ENCODE measurements at places on chromosomes 1 and 21.

- no peak for DNase-seq
These were observed 9.1 kb downstream of the ADAMTSL4 start for GRCh38 chr1:150558303-150558704.

- DNase-seq: no peak
These were observed 17.4 kb downstream of the PDXK start for GRCh38 chr21:43736224-43736883.

DNA sequence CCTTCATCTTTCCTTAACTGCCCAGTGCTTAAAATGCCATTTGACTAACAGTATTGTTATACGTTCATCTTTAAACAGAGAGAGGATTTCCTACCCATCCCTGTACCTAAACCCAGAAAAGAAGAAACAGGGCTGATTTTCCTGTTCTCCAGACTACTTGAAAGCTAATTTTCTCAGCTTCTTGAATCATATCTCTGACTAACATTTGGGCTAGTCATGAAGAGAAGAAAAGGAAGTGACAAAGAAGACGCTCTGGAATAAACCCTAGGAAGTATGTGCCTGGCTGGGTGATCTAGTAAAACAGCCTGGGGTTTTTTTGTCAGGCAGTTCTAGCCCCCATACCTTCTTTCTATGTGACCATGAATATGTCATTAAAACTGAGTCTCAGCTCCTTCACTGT, 44.8 kb upstream of the SGIP1 start:
- DNase-seq: no peak

DNA sequence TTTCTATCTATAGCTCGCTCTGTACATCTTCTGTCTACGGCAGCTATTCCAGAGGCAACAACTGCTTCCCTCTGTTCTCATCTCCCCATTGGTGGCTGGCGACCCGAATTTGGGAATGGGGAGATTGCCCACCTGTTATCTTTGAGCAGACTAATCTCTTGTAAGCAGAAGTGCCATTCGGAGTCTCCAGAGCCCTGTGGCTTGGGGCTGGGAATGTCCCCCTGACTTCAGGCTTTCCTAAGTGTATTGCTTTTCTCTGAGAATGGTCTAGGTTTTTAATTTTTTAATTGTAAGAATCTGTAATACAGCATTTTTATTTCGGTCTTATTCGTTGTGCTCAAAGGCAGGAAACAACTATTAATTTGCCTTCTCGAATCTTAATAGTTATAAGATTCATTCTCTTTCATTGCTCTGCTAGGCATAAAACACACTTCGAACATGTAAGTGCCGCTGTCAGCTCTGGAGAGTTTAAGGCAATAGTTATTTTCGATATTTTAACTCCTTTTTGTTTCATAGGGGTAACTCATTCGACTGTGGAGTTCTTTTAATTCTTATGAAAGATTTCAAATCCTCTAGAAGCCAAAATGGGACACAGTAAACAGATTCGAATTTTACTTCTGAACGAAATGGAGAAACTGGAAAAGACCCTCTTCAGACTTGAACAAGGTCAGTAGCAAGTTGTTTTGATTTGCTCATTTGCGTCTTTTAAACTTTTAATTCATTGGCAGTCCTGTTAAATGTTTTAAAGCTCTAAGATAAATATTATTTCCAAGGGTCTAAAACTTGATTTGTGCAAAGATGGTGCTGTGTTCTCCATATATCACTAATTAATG, 514 bp downstream of the AGL start:
- no peak for DNase-seq

DNA sequence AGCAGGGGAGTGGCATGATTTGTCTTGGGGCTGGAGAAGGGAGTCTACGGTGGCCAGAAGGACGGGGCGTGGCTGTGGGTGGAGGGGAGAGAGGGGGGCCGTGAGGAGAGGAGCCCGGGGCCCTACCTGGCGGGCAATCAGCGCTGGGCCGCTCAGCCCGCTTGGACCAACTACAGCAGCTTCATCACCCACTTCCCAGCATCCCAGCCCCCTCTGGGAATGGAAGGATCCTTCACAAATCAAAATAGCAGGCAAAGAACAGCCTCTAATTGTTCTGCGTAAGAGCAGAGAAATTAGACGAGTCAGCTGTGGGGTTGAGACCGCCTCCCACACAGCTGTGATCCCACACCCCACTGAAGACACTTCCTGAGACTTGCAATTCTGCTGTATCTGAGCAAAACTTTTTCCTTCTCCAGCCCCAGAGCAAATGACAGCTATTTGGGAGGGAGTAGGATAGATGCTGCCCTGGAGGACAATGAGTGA, 43.5 kb downstream of the OPRD1 start:
- no peak for DNase-seq

GRCh38 chr1:212558693-212559480, 49.7 kb upstream of the ATF3 start:
- DNase-seq: peak; percentile 93

DNA sequence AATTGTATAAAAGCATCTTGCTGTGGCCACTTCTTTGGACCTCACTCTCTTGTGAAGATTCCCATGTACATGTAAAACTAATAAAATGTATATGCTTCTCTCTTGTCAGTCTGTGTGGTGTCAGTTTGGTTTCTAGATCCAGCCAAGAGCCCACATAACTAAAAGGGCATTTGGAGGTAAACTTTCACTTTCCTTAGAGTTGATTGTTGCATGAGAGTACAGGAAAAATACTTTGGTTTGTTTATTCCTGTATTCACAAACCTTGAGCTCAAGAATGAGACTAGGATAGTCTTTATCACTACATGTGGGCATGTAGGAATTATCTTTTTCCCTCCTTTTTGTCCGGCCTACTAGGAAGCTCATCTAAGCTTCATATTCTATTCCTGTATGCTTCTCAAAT, 50.9 kb downstream of the KCTD3 start:
- DNase-seq: no peak

- DNase-seq: no peak
These were observed 36.7 kb downstream of the KCNQ4 start for GRCh38 chr1:40820251-40820797.

DNA sequence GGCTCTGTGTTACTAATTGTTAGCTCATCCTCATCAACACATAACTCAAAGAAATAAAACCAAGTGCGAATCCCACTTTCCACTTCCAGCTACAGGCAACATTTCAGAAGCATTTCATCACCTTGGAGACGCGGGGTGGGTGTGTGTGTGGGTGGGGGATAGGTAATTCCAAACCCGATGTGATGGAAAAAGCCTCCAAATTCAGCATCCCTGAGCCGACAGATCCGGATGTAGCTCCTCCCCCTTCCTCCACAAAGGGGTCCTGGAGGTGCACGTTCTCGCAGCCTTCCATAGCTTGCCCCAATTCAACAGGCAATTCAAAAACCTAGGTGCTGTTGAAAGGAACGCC, 486 bp downstream of the HSPA13 start:
- no peak for DNase-seq

GRCh38 chr1:5959667-5960230, 32.5 kb downstream of the NPHP4 start:
- DNase-seq: no peak

GRCh38 chr1:226100436-226101391, 38.2 kb downstream of the H3-3A start:
- peak; percentile 41 for DNase-seq

DNA sequence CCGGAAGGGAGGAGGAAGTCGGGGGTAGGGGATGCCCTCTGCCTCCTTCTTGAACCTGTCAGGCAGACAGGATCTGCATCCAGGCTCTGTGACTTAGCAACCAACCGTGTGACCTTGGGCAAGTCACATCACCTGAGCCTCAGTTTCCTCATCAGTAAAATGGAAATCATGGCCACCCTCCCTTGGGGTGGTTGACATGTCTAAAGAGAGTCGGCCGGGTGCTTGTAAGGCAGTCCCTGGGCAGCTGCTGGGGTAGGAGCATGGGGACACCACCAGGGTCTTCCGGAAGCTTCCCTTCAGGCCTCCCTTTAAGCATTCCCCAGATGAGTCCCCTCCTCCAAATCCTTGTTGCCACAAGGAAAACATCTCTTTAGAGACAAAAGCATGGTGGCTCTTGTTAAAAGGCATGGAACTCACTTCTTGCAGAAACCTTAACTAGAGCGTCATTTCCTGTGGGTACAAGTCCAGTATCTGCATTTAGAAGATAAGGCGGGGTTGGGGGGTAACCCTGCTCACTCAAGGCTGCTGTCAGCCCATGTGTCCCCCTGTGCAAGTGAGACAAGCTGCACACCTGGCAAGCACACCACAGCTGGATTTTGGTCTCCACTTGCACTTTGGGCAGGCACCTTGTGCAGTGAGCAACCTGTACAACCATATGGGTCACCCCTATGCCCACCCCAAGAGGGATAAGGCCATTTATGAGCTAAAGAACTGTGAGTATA, 10.4 kb downstream of the CLCNKB start:
- no peak for DNase-seq

- peak; percentile 63 for DNase-seq
These were observed 579 bp upstream of the TENT5C start for GRCh38 chr1:117605164-117605773.

- DNase-seq: no peak
These were observed 118.7 kb upstream of the CD34 start for GRCh38 chr1:208029381-208030287.

DNA sequence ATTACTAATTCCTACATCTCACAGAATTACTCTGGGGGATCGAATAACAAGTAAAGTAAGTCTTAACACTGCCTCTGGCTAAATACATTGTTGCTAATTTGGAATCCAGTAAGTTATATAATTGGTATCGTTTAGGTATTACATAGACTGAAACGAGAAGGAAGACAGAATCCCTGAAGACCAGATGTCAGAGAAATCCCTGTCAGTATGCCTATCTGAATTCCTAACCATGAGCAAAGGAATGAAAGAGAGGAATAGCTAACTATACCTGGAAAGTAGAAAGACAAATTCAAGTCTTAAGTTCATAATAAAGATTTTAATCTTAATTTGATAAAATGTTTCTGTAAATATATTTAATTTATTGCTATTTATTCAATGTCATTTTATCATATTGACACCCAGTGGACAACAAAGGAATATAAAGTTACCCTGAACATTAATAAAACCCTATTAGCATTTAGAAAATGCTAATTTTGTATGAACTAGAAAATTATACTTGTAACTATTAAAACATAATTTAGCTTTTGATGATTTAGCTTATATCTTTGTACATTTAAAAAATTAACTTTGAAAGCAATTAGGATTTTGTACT, 11.4 kb downstream of the DEPDC1 start:
- DNase-seq: no peak

DNA sequence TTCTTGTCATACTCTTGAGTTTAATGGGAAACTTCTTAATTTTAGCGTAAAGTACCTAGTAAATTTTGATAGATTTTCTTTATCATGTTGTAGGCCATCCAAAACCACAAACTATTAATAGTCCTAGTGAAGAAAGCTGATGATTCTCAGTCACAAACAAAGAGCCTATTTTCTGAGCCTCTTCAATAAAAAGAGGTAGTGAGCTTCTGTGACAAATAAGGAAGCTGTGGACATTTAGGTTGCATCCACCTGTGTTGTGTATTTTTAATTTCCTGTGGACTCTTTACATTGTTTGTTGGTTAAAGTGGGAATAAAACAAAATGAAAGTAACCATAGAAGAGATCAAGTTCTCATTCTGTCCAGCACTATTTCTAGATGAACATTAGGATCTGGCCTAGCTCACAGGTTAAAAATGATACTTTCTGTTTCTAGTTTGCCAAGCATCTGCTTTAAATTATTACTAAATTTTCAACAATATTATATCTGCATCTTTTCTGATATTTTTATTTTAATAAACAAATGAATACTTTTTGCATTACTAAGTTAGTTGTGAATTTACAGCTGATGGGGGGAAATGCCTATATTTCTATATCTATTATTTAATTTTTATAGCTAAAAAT, 702.2 kb upstream of the ADGRL4 start:
- DNase-seq: no peak

DNA sequence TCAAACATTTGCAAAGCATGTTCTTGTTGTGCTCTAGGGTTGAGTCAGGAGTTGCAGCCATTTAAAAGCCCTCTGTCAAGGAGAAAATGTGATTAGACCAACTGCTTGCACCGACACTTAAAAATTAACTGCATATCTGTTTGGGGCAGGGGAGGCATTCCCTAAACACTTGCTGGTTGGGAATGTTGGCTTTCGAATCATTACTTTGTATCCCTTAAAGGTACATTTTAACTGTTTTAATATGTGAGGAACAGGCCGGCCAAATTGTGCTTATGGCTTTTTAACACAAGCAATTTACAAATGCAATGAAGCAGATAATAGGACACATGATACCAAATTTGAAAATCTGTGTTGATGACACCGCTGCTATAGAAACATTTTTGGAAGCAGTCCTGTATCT, 159.1 kb downstream of the LHX8 start:
- DNase-seq: no peak

GRCh38 chr21:45081636-45082035, 7.3 kb downstream of the ADARB1 start:
- no peak for DNase-seq

DNA sequence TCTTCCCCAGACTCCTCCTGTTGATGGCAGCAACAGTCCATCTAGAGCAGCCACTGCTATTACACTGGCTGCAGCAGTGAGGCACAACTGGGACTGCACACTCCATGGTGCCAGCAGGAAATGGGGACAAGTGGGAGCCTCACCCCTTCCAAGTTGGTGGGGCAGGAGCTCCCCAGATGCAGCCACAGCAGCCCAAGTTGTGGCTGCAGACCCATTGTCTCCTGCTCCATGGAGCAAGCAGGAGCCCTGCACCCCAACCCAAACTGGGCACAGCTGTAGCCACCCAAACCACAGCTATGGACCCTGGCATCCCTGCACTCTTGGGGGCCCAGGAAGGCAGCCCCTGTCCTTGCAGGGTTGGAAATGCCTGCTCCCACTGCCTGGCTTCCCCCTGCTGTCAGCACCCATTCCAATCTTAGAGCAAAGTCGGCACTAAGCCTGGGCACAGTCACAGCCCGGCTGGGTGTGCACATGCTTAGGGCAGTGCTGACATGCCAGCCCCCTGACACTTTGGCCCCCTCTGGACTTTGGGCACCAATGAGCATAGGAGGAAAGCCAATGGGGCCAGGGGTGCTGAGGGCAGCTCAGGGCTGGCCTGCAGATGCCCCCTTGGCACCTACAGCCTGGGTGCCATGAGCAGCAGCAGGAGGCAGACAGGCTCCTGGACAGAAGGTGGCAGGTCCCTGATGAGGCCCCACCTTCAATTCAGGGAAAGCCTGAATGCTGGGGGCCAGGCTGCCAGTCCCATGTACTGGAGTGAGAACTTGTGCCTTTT, 44.0 kb downstream of the MATN1 start:
- no peak for DNase-seq

GRCh38 chr1:65277605-65278347, 31.6 kb upstream of the DNAJC6 start:
- DNase-seq: no peak

DNA sequence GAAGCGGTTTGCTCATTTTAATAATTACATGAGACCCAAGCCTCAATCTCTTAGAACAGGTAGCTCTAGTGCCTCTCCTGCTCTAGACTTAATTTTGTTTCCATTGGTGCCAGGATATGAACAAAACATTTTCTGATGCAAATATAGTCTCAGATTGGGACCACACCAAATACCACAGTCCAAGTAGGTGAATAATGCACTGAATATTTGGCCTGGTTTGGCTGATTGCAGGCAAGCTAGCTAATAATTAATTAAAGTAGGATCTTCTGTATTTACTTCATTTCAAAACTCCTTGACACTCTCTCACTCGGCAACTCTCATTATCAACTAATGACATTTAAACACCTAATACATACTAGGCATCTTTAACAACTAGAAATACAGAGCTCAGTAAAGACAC, 219.6 kb downstream of the LTN1 start:
- no peak for DNase-seq

Data from heart left ventricle (tissue), 16 donors.